ENCODE measurements at places on chromosomes 1 and 21.

DNA sequence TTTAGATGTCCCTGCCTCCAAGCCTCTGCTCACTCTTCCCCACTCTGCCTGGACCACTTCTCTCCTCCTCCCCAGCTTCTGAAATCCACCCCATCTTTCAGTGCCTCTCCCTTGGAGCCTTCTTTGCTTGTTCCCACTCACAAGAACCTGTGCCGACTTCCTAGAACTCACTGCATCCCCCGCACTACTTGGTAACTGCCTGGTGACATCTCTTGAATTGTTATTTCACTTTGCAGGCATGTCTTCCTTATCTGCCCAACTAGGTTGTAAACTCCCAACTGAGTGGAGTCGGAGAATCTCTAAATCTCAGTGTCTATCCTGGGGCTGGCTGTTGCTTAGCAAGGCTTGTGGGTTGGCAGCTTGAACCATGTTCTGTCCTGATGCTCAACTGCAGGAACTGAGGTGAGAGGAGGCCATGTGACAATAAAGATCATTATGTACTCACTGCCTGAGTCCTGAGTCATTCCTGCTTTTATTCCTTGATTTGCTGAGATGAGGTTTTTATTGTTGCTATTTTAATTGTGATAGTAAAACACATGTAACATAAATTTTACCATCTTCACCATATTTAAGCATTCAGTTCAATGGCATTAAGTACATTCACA, 3.9 kb downstream of the KPRP start:
- DNase-seq = no peak

DNA sequence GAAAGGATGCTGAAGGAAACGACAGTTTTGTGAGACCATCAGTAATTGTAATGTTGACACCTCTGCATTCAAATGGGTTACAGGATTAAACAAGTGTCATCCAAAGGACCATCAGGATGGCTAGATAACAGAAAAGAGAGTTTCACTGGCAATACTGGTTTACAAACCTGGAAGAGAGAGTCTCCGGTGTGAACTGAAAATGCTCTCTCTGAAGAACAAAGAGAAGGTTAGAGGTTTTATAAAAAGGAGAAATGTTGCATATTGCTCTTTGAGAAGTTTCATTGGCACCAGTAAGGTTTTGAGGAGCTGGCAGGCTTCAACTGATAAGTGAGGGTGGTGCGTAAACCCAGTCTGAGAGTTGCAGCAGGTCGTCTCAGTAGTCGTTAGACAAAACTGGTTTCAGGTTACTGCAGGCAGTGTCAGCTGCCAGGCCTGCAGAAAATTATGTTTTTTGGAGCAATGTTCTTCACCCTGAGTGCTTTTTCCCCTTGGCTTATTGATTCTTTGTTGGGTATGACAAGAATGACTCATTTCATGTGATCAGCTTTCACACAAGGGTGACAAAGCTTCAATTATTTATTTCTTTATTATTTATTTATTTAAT, 42.2 kb downstream of the KCNK1 start:
- DNase-seq = no peak

DNA sequence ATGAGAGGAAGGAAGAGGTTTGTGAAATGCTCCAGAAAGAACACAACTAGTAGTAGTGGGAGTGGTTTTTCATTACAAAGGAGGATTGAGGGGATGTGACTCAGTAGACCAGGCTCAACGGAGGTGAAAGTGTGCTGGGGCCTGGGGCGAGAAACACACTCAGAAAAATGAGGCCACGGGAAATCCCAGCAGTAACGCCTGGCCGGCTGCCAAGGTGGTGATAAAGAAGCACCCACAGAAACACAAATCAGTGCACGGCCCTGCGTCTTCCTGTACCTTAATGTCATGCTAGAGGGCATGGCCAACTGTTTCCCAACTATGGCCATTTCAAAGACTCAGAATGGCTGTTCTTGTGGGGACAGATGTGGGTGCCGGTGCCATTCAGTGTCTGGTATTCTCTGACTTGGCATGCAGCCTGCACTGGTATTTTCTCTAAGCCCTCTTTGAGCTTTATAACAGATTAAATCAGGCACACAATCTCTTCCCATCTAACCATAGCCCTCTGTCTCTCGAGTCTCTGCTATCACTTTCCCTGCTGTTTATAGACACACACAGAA, 38.2 kb downstream of the URB2 start:
- no peak for DNase-seq

DNA sequence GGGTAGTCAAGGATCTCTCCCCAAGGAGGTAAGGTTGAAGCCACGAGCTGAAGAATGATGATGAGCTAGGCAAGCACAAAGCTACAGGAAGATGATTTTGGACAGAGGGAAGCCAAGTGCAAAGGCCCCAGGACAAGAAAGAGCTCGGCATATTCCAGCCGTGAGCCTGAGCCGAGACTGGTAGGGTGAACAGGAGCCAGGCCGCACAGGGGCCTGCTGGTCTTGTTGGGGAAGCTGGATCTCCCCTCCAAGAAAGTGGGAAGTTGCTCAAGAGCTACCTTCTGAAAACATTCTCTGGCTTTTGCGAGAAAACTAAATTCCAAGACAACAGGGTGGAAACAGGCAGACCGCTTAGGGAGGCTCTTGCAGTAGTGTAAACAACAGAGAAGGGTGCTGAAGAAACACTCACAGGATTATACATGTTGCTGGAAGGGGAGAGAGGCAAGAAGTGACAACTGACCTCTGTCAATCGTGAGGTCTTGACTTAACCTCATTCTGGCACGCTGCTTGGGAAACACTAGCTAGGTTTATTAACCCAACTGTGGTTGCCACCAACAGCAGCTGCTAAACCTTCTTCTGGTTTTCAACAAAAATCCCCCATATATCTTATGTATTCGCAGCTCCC, 625.2 kb downstream of the SMYD3 start:
- no peak for DNase-seq

DNA sequence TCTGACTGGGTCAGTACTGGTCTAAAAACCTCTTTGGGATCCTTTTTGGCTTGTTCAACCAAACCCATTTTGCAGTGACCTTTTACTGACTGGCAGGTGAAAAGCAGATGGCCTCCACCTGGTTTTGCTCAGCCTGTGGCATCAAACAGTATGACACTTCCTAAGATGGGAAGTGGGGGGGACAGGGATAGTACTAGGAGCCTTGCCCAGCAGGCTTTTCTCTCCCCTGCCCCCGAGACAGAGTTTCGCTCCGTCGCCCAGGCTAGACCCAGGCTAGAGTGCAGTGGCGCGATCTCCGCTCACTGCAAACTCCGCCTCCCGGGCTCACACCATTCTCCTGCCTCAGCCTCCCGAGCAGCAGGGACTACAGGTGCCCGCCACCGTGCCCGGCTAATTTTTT, 18.3 kb downstream of the INTS3 start:
- no peak for DNase-seq

GRCh38 chr1:221948459-221948858, 206.6 kb upstream of the DUSP10 start:
- DNase-seq = no peak

- DNase-seq = no peak
These were observed 5.0 kb downstream of the RBM15 start for GRCh38 chr1:110344152-110344551.

- DNase-seq = no peak
These were observed 34.8 kb upstream of the CFAP126 start for GRCh38 chr1:161402446-161402845.

Measured in GM12892 (cell line).